ENCODE measurements at places on chromosomes 13 and 19.
A peak's percentile ranks its signal among the peaks of the same experiment; 100 is the strongest.

DNA sequence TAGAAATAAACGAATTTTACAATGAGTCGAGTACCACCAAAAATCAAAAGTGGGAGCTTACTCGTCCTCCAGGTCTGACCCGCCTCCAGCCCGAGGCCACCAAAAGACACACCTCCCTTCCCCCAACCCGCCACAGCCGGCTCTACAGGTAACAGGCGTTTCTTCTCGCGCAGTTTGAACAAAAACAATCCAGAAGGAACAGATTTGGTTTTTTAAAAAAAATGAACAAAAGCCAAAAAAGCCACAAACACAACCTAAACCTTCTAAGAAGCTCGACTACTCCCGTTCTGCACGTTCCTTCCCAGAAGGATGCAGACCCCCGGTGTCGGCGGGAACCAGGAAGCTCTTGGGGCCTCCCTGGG is 671 bp downstream of the ZDHHC20 start:
- no peak for DNase-seq

GRCh38 chr19:42762789-42763188 is 2.7 kb downstream of the PSG8 start:
- no peak for DNase-seq

DNA sequence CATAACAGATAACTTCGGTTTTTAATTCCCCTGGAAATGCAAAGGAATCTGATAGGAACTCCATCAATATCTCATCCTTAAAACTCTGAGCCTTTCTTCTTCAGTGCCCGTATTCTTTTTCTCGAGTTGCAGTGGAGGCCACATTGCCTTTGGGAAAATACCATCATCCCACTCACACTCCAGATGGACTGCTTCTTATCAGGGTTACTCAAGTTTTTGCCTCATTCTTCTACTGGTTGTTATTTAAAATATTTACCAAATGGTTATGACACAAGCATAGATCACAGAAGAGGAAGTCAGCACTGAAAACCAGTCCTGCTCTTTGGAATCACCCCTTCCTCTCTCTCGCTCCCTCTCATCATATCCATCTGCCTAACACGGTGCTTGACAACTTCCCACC is 1020.5 kb upstream of the SLC10A2 start:
- DNase-seq: no peak

- DNase-seq: no peak
Observed at GRCh38 chr13:44668688-44669087, 92.6 kb upstream of the TSC22D1 start.

DNA sequence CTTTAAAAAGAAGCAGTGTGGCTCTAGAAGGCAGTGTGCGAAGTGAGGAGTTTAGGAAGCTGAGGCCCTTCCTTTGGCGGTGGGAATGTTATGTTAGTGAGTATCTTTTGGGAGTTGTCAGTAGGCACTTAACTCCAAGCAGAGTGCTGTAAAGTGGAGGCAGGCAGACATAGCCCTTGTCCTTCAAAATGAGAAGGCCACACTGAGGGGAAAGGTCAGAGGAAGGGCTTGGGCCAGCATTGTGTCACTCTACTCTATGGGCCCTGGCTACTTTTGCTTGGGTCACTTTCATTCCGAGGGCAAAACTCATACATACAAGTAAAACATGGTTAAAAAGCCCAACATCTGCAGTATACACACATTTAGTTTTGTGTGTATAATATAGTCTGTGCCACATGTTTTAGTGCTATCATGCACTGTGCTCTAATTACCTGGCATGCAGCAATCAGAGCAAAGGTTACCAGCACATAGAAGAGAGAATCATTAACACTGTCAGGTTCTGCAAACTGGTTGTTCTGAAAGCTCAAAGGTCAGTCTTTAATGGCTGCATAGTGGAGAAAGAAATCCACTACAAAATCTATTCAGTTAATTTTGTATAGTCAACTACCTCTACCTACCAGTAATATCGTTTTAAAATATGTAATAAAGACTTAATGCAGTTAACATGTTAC is 64.4 kb downstream of the WASF3 start:
- no peak for DNase-seq

DNA sequence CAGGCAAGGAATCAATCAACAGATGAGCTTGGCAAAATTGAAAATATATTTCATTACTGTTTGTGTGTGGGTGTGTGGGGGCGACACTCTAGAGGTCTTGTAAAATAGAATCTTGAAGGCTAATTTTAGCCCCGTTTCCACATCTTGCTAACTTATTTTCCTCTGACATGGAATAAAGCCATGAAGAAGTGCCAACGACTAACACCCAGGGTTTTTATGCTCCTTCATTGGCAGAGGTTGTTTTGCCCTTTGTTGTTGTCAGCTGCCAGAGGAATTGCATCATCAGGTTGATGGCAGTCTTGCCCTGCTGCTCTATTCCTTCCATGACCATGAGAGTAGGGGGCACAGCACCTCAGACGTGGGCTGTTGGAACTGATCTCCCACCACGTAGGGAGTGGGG is 30.6 kb upstream of the FAM216B start:
- no peak for DNase-seq

GRCh38 chr13:101523154-101524131 is 71.0 kb downstream of the ITGBL1 start:
- DNase-seq: no peak

GRCh38 chr13:51425410-51426042 is 27.3 kb downstream of the INTS6 start:
- peak; percentile 17 for DNase-seq

DNA sequence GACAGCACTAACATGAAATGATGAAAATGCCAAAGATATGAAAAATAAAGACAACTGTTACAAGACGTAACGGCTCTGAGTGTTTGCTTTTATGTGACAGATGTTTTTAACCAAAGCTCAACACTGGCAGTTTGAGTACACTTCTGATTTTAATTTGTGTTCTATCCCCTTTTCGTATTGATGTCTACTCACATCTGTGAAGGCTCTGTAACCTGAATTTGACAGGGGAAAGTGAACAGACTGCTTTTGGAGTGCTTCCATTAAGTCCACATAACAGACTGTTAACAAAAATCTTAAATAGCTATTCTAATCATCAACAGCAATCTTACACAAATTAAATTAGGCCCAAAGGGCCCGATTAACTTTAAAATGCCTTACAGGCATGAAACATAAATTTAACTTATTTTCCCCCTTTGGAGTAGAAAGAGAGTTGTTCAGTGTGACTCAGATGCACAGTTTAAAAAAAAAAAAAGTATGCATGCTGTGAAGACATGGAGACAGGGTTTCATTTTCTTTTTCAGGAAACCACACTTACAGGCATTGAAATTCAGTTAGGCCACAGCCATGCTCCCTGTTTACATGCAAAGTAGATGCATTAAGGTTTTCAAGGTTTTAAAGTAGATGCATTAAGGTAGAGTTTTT is 16.3 kb upstream of the RNASEH2B start:
- DNase-seq: no peak

DNA sequence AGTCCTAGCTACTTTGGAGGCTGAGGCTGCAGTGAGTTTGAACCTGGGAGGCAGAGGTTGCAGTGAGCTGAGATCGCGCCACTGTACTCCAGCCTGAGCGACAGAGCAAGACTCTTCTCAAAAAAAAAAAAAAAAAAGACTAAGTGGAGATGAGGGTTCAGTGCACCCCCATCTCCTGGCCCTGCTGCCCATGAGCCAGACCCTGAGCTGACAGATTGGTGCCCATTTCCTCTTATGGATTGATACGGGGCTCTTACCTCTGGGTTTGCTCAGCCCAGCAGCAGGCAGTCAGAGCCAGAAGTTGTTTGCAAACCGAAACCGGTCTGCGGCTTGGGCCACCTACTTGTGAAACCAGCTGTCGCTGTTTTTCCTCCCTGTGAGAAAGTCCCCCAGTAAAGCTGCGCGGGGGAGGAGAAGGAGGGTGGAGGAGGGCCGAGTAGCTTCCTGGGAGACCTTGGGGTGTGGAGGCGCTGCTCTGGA is 36.9 kb downstream of the ARRDC2 start:
- DNase-seq: peak; percentile 38

DNA sequence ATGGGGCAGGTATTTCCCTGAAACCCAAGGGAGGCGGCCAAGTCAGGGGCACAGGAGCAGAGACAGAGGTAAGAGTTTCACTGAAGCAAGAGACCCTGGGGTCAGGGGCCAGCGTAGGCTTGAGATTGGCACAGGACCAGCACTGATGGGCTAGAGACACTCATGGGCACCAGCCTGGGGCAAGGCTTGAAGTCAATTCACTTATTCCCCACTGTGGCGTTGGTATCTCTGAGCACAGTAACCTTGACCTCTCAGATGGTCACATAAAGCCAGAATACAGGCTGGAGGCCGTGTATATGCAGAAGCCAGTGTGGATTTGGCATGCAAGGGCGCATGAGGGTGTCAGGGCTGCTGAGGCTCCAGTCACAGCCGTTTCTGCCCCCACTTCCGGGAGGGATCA is 173.5 kb upstream of the GPR12 start:
- DNase-seq: no peak

DNA sequence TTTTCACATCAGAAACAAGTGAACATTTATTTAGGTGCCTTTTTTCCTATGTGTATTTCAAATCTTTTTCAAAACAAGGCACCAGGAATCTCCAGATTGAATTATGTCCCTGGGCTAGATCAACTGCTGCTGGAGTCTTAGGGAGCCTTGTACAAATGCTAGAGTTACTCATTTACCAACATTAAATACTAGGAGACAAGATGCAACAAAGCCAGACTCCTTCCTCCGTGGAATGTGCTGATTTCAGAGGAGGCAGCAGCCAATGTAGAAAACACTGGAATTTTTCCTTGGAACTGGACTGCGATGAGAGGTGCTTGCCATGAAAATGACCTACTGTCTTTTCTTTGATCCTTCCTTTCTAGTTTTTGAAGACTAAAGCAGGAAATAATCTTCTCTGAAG is 1514.7 kb upstream of the MIR17HG start:
- DNase-seq: no peak

DNA sequence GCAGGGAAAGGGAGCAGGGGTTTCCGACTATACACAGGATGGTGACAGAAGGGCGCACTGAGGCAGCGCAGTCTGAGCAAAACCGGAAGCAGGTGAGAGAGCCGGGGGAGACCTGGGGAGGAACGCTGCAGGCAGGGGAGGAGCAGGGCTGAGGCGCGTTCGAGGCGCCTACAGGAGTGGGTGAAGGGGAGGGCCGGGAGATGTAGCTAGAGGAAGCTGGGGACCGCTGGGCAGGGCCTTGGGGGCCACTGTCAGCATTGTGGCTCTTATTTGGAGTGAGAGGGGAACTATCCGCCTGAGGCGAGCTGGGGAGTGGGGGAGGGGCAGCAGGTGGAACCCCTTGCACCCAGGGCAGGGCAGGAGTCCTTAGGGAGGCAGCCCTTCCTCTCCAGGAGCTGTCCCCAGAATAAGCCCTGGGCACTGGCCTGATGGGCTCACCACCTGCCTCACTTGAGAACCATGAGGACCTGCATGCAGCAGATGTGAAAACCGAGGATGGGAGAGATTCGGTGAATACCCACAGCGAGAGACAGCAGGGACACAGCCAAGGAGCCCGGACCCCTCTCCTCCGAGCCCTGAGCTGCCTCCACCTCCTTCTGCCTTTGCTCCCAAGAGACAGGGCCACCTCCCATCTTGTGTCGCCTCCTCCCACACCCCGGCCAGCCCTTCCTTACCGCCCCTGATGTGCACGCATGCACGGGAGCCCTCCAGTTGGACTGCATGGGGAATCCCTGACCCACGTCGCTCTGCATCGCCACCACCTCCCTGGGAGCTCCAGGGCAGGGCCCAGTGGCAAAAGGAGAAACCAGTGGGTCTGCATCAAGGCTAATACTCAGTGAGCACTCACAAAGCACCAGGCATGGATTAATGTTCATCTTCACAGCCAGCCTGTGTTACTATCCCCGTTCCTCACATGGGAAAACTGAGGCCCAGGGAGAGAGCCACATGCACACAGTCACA is 10.3 kb downstream of the AKT2 start:
- DNase-seq: no peak

- DNase-seq: no peak
Observed at GRCh38 chr19:35090160-35090505, 25.5 kb upstream of the FXYD3 start.

DNA sequence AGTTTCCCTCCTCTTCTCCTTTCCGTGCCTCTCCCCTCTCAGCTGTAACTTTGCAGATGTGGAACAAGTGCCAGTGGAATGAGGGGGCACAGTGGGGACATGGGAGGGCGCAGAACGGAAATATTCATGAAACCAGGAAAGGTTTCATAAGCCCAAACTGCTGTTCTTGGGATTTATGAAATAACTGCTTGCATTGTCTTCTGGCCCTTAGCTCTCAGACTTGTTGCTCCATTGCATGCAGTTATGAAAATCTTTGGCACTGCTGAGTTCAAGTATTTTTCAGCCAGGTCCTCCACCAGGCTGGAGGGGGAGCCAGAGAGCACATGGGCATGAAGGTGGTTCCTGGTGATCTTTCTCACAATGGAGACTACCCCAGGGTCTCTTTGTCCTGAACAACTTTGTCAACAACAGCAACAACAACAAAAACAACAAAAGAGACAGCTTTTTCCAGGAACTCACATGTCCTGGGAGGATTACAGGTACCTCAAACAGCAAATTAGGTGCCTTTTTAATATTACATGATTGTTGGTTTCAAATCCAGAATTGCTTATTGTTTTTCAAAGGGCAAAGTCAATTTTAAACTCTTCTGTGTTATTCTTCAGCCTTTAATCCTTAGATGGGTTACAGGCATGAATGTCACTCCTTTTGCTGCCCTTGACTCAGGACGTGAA is 1.5 kb downstream of the RGCC start:
- DNase-seq: peak; percentile 25

DNA sequence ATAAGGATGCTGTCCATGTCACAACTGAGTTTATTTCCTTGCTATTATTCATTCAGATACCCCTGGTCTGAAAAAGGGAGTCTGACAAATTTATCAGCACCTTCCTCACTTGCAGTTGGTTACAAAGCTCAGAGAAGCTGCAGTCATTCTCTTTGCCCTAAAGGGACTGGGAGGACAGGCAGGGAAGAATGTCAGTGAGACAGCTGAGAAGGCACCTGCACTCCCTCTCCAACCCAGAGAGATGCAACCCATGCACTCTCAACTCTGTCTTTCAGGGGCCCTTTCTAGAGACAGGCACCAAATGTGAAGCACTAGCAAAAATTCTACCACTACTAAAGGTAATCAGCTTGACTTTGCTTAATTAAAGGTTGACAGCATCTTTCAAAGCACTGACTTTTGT is 83.3 kb downstream of the CRYL1 start:
- no peak for DNase-seq

DNA sequence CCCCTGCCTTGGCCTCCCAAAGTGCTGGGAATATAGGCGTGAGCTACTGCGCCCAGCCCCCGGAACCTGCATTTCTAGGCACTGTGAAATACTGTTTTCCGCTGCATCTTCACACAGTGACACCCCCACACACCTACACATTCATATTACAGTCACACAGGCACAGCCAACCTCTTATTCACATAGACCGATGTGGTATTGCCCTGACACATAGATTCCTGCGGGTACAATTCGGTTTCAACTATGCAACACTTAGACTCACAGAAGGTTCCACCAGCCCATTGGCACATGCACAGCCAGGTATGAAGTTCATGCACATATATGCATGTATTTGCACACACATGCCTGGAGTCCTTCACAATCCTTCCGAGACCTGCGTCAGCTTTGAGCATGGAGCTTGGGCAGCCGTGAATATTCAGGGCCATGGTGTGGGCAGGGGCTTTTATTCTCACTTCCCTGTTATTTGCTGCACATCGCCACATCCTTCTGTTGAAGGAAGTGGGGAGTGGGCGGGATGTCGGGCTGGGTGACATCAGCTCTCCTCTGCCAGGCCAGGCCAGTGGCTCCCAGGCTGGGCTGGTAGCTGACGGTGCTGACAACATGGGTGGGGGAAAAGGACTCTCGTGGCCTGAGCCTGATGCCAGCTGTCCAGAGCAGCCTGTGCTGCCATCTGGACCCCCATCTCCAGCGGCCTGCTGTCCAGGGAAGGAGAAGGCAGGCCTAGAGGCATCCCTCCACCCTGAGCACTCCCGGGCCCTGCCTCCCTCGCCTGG is 5.4 kb upstream of the CDC37 start:
- no peak for DNase-seq
